DMS79 treated with DMSO at 0.1 percent for 48 hours (cell line): ENCODE measurements at places on chromosomes 6 and 20.

GRCh38 chr6:6766230-6766905 is 177.8 kb downstream of the LY86 start:
- DNase-seq, result no peak

DNA sequence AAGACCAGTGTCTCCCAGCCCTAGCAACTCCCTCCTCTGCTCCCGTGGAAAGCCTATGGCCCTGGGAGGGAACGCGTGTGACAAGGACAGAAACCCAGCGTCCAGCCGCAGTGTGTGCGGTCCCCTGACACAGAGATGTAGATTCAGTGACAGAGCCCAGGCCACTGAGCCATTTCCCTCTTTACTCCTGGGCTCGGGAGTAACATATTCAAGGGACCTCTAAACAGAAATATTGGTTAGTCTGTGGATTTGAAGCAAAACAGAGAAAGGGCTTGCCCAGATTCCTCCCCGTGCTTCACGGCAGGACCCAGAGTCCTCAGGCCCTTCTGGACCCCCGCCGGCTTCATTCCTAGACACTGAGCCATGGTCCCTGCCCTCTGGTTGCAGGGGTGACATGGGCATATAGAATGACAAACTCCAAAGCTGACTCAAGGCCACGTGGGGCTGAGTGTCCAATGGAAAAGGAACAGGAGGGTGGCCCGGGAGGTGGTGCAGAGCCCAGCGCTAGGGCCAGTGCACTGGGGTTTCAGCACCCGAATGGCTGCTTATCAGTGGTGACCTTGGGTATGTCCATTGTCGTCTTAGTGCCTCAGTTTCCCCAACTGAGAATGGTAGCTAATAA is 248.2 kb downstream of the QKI start:
- DNase-seq, result no peak

GRCh38 chr6:95517568-95517967 is 59.8 kb upstream of the MANEA start:
- no peak for DNase-seq

GRCh38 chr6:125157725-125158124 is 4.2 kb downstream of the TPD52L1 start:
- no peak for DNase-seq

DNA sequence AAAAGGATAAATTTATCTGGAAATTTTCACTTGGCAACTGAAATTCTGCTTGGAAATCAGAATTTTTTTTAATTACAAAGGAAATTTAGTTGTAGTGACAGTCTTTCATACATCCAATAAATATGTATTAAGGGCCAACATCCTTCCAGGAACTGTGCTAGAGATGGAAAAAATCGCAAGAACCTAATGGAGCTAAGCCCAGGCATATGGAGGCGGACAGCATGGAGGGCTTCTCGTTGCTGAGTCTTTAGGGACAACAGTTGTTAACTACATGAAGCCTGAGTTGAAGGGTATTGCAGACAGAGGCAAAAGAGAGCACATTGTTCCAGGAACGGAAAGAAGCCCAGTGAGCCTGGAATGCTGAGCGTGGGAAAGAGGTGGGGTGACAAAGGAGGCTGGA is 208.9 kb downstream of the IBTK start:
- DNase-seq, result no peak

- no peak for DNase-seq
Measured at GRCh38 chr6:15561447-15562199, 101.2 kb downstream of the DTNBP1 start.

DNA sequence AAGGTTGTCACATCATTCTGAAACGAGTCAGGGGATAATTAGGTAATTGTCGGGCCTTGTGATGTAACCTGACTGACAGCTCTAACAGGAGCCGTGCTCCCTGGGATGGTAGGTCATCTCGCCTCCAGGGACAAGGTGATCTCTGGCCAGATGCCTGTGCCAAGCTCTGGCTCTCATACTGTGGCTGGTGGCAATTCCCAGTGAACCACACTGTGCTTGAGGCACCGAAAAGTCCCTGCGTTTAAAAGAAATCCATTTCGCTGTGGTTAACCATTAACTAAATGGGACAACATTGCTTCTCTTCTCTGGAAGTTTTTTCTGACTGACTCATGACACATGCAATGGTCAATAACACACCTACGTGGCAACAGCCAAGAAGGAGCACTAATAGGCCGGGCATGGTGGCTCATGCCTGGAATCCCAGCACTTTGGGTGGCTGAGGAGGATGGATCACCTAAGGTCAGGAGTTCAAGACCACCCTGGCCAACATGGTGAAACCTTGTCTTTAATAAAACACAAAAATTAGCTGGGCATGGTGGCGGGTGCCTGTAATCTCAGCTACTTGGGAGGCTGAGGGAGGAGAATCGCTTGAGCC is 669.2 kb downstream of the PRKN start:
- DNase-seq, result no peak

GRCh38 chr6:108661430-108661829 is 100.7 kb downstream of the FOXO3 start:
- DNase-seq, result no peak

- DNase-seq, result no peak
Measured at GRCh38 chr6:86775893-86776292, 161.4 kb upstream of the HTR1E start.

DNA sequence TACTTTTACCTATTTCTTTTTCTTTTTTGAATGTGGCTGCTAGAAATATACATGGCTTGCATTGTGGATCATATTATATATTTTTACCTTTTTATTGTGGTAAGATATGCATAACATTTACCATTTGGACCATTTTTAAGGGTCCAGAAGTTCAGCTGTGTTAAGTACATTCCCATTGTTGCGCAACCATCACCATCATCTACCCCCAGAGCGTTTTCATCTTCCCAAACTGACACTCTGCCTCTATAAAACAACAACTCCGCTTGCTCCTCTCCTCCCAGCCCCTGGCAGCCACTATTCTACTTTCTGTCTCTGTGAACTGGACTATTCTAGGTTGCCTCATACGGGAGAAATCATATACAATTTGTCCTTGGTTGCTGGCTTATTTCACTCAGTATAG is 28.2 kb upstream of the CCN5 start:
- no peak for DNase-seq

DNA sequence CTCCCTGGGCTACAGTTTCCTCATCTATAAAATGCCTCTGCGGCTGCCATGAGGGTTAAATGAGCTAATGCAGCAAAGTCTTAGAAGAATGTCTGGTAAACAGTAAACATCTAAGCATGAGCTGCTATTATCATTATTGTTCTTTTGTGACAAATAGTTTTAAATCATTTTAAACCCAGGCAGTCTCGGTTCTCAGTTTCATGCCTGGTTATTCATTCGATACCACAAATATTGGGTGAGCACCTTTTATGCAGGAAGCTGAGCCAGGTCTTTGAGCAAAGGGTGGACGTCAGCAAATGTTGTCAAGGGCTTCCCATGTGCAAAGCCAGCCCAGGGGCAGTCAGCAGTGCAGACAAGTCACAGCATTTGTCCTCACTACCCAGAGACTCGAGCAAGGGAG is 128.7 kb downstream of the NFATC2 start:
- DNase-seq, result no peak

DNA sequence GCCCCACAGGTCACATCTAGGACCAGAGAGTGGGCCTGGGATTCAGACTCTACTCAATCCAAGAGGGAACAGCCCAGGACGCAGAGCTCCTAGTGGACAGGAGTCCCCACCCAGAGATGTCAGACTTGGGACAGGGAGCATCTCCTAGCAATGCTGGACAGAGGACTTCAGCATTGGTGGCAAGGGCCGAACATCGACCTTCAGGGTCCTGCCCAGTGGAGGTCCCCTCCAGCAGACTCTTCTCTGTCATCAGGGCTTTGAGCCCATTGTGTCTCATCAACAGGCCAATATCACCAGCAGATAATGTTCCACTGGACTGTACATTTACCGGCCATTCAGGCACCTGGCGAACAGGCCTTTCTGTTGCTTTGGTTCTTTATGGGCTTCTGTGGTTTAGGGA is 159.8 kb upstream of the SNX9 start:
- no peak for DNase-seq

DNA sequence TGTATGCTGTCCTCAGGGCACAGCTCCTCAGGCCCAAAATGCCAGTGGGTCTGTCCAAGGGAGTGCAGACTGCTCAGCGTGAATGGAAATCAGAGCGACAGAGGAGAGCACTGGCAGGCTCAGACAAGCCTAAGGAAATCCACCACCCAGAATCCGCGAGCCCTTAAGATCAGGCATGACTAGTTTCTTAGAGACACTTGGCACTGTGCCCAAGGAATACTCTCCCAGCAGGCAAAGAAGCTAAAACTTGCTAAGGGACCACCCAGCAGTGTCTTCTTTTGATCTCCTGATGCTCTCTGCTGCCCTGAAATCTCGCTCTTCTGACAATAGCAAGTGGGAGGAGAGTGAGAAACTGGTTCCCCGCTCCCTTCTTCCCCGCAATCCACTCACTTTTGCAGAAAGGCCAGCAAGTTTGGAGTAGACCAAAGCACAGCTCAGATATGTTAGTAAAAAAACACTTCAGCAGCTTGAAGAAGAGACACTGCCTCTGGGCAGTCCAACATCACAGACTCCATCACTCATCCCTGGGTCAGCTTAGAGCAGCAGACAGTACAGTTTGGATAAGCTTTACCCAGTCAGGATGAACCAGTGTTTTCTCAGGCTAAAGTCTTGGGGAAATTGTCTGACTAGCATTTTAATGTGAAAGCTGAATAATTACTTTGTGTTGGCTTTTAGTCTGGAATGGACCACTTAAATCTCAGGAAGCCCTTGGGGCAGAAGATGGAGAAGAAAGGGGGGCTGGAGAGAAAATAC is 32.4 kb downstream of the TRAF3IP2 start:
- DNase-seq, result peak; percentile 93

DNA sequence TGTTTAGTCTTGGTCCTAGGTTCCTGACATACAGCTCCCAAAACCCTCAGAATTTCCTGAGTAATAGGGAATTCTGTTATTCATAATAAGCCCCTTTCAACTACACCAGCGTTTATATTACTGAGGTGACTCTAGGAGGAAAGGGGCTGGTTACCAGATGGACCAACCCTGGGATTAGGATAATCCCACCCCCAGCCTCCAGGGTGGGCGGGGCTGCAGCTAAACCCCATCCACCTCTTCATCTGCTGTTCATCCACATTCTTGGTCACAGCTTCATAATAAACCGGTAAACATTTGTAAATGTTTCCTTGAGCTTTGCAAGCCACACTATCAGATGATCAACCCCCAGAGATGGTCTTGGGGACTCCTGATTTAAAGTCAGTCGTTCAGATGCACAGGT is 38.3 kb downstream of the NINL start:
- DNase-seq, result no peak

GRCh38 chr6:131372535-131372934 is 200.5 kb upstream of the ARG1 start:
- no peak for DNase-seq

GRCh38 chr20:48919336-48919881 is 2.1 kb upstream of the ARFGEF2 start:
- DNase-seq, result no peak

GRCh38 chr6:54801669-54802068 is 44.9 kb upstream of the FAM83B start:
- no peak for DNase-seq

- no peak for DNase-seq
Measured at GRCh38 chr6:163695414-163695864, 280.9 kb downstream of the QKI start.

- DNase-seq, result no peak
Measured at GRCh38 chr6:39214120-39214813, 15.0 kb downstream of the KCNK5 start.

DNA sequence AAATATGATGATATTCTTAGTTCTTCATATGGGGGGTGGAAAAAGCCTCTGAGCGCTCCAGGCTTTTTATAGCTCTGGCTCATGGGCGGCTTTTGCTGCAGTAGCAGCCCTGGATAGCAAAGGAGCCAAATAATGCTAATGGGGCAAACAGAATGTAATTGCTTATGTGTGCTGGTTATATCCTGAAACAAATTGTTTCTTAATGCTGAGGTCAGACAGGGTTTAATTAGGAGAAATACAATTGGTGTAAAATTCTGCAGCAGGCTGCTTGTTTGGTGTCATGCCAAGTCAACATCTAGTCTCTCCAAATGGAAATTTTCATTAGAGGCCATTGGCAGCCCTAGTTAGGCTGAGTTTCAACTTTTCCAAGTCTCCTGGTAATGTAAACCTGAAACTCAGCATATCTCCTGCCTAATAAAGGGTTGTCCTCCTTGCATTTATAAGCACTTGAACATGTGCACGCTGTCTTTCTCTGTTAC is 530.1 kb upstream of the NOX3 start:
- no peak for DNase-seq

- no peak for DNase-seq
Measured at GRCh38 chr6:41374618-41375590, 39.5 kb downstream of the NCR2 start.

DNA sequence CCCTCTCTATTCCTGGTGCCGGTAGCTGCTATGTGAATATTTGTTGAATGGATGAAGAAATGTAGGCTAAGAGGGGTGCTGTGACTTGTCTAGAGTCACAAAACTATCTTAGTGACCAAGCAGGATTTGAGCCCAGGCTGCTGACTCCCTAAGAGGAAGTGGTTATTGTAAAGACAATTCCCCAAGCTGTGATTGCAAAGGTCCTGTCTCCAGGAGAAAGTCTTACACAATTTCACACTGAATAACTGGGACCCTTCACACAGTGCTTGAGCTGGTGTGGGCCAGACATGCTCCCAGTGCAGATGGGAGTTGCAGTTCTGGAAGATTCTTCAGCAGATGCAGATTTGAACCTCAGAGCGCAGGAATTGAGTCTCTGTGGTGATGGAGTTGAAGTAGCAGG is 38.1 kb downstream of the IYD start:
- no peak for DNase-seq

GRCh38 chr6:154390034-154390433 is 33.4 kb upstream of the IPCEF1 start:
- DNase-seq, result no peak

DNA sequence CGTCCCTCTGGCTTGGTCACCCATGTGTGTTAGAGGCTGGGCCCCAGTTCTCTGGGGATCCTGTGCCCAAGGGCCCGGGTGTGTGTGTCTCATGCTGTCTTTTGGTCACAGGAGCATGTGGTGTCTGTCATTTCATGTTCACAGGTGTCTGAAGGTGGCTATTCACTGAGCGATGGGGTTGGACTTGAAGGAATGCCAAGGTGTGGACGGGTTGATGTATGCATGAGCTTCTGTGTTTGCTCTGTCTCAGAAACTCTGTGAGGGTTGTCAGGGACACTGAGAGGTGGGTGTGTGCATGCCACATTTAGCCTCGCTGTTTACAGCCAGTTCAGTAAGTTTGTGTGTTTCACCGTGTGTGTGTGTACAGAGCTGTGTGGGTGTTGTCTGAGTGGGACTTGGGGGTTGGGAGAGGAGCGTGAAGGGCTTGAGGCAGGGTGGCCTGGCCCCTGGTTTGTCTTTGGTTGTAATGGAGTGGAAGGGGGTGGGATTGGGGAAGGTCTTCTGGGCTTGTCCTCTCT is 1.2 kb downstream of the DDR1 start:
- peak; percentile 28 for DNase-seq

GRCh38 chr20:41166201-41167117 is 29.1 kb downstream of the PLCG1 start:
- DNase-seq, result no peak

DNA sequence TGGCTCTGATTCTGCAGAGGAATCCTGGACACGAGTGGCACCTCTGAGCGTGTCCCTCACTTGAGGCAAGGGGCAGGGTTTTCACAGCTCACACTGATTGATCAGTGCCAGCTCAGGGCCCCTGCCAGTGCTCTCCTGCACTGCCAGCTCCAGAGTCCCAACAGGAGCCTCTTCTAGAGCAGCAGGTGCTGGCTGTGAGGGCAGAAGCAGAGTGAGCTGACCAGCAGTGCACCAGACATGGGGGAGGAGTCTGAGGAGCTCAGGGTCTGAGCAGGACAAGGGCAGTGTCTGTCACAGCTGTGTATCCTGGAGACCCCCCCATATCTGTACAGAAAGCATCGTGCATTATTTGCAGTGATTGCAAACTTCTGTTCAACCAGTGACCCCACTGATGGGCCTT is 31.5 kb upstream of the THBS2 start:
- DNase-seq, result no peak
